ENCODE measurements at places on chromosomes 7 and 10.

DNA sequence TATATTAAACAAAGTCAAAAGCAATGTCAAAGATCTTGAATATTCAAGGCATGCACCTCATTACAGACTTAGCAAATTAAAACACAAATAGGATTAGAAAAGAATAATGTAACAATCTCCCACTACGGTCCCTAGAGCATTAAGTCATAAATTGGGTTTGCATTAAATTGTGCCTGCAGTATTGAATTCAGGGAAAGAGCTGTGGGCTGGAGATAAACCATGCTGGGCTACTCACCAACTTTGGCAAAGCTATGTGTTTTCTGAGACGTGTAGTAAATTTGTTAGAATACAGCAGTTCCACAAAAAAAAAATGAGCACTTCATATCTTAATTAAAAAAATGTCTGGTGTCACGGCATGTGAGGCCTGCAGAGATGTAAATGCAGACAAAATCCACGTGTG is 241.6 kb downstream of the SNX10 start:
- DNase-seq = no peak

DNA sequence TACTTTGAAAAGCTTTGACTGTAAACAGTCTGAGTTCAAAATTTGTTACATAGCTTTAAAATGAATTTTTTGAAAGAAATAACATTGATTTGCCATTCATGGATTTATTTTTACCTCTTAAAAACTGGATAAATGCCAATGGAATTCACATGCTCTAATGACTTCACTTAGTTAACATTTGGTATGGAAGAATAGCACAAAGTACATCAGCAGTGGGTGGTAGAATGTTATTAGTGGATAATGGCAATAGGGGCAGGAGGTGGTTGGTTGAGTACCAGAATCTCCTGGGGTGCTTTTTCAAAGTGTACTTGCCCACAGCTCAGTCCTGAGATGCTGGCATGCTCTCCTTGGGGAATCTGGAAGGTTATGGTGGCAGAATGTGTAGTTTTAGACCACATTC is 4.7 kb downstream of the PPP1R9A start:
- DNase-seq = no peak

DNA sequence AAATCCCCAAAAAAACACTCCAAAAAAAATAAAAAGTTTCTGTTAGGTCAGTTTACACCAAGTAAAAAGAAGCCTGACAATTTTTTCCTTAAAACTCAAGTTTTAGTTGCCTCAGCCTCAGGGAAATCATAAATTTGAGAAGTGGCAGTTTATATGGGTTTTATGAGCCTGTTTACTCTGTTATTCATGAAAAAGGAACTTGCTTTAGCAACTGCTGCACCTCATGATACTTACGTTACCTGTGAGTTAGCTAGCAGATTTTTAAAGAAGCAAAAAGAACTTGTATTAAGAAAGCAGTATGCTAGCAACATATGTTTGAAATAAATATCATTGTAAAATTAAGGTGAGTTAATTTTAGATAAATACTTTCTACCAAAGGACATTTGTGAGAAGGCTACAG is 1264.5 kb upstream of the PHF14 start:
- no peak for DNase-seq

- no peak for DNase-seq
Measured at GRCh38 chr7:156722043-156722826, 81.7 kb downstream of the RNF32 start.

DNA sequence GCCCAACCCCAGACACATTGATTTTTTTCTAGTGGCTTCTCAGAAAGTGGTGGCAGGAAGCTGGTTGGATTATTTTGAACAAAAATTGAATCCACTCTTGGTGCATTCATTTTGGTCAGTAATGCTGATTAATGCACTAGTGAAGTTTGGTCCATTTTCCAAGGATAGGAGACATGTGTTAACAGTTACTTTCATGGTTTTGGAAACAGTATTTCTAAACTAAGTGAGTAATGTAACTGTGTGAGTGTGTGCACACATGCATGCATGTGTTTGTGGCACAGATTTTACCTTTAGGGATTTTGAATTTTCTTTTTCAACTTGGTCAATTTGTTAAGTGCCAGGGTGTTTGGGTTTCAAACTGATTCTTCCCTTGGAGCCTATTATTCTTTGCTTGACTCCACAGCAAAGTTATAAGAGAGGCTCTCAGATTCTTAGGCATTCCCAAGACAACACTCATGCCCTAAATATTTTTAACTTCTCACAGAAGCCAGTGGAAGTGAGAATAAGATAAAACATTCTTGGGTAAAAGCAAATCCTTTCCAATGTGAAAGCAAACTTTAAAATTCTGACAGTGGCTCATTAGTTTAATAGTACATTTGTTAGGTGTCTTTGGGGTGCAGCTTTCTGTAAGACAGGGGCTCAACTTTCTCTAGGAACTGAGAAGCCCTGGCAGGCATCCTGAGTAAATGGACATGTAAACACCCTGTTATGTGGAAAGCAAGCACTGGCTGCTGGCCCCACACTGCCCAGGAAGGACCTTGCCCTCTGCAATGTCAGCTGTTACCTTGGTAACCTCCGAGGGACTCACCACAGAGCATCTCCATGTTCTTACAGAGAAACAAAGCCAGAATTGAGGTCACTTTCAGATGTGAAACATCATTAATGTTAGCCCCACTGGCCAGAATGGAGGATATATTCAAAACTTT is 68.4 kb downstream of the ASAH2B start:
- DNase-seq = no peak

GRCh38 chr7:117669818-117670217 is 190.0 kb downstream of the CFTR start:
- DNase-seq = no peak

- DNase-seq = no peak
Measured at GRCh38 chr10:11353006-11353896, 258.2 kb downstream of the USP6NL start.

DNA sequence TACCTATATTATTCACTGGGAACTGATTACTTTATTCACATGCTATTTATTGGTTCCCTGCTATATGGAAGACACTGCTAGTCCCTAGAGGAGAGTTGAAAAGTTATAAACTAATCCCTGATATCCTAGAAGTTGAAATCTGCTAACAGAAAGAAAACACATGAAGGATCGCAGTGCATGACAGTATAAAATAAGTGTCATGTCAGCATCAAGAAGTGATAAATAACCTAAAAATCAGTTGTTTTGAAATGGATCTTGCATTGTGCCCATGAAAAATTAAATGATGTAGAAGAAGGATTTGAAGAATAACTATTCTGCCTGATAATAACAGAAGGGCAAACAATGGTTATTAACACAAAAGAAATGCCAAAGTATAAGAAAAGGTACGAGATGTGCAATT is 293.3 kb upstream of the LRRN3 start:
- DNase-seq = no peak

GRCh38 chr7:94378356-94378755 is 16.3 kb upstream of the COL1A2 start:
- DNase-seq = no peak

- DNase-seq = no peak
Measured at GRCh38 chr10:2225609-2226008, 488.3 kb upstream of the ADARB2 start.

DNA sequence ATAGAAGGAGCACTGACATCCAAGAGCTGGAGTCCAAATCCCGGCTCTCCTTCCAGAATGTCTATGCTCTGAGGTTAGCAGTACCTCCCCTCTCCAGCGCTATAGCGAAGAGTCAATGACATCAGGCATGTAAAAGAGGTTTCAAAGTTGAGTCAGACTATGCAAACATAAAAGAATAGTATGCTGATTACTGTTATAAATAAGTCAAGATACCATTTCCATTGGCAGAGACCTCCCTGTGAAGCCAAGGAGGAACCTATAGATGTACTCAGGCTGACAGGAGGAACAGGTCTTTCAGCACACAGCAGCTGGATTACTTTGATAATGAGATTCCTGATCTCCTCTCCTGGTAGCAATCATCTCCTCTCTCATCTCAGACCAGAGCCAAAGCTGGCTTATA is 103.9 kb upstream of the EFCAB10 start:
- no peak for DNase-seq

DNA sequence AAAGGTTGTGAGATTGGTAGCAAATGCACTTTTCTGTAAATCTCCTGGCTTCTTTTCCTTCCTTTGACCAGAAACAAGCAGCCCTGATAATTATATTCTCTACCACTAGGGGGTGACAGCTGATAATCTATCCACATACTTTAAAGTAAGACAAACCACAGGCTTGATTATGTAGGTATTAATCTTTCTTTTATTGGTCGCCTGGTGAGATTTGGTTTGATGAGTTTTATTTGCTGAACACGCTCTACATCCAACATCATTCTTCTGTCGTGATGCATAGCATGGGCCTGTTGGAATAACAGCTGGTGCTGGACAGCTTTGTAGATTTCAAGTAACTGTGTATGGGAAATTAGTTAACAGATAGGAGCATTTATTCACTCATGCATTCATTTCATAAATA is 63.5 kb downstream of the ZNF365 start:
- peak; percentile 78 for DNase-seq

DNA sequence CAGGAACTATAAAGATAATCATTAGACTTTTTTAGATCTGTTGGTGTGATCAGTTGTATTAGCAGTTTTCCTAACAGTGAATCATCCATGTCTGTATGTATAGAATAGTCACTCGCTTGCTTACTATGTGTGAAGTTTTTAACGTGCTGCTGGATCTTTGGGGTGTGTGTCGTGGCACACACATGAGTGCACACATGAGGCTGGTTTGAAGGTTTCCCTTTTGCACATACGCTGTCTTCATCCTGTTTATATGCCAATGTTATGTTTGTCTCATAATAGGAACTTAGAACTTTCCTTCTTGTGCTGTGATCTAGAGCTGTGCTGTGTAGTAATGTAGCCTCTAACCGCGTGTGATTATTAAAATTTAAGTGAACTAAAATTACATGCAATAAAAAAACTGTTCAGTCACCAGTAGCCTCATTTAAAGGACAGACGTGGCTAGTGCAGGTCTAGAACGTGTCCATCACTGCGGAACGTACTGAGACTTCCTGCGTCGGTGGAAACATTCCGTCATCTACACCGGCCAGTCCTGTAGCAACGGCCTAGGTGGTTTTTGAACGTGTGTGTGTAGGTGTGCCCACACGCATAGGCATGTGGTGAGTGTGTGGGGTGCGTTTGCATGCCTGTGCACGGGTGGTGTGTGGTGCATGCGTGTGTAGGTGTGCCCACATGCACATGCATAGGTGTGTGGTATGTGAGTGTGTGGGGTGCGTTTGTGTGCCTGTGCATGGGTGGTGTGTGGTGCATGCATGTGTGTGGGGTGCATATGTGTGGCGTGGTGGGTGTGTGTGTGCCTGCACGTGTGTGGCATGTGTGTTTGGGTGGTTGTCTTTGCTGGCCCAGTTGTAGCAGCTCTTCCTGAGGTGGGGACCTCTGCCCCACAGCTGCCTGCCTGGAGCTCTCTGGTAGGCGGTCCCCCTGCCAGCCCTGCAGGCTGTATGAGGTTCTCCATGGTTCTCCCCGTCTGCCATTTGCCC is 56.6 kb downstream of the INPP5A start:
- DNase-seq = no peak

GRCh38 chr7:68176974-68177373 is 1180.3 kb downstream of the TYW1 start:
- peak; percentile 61 for DNase-seq

DNA sequence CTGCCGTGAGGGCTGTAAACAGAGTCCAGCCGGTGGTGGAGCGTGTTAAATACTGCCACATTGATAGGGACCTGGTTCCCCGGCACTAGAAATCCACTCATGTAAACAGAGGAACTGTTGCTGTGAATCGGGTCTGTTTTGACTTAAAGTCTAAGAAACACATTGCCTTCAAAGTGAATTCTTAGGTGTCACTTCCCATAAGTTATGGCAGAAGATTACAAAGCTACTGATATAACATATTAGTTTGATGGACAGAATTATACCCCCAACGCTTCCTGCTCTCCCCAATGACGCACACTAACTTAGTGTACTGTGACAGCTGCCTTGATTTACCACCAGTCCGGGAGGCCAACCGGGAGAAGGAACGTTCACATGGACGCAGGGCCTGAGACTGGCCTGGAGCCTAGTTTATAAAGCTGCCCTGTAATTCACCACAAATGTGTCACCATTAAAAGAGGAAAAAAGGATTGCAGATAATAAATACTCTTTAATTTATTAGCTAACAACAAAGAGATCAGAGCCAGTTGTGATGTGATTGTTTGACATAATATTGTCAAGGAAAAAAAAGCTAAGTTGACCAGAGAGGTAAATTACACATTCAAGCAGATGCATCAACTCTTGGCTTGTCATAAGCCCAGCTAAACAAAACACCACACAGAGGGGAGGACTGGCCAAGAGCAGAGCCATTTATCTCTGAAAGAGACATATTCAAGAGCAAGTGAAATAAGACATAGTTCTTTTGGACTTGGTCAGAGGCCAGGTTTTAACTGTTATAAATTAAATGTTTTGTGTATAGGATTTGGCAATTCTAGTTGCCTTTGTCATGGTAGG is 820.6 kb downstream of the LRMDA start:
- peak; percentile 97 for DNase-seq

DNA sequence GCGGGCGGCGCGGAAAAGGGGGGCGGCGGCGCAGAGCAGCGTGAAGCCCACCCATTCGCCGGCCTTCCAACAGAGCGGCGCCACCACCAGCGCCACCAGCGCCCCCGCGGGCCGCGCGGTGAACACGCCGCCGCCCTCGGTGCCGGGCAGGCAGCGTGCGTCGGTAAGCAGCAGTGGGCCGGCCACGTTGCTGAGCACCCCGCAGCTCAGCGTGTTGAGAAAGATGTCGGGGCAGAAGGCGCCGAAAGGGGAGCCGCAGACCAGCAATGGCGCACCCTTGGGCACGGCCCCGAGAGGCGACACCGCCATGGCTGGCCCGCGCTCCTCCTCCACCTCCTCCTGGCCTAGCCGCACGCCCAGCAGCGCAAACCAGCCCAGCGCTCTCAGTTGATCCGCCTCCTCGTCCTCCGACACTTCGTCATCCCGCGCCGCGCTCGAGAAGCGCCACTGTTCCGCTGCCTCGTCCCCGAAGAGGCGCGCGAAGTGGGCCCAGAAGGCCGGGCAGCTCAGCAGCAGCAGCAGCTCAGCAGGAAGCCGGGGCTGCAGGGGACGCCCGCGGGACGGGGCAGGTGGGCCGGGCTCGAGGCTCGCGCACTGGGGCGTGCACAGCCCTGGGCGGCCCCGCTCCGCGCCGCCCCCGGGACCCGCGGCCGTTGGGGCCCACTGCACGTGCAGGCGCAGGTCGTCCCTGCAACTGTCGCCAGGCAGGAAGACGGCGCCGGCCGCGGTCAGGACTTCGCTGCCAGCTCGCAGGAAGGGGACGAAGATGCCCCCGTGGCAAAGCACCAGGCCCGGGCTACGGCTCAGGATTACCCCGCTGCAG is 623 bp downstream of the TYSND1 start:
- DNase-seq = no peak

GRCh38 chr7:129919492-129919891 is 33.3 kb downstream of the UBE2H start:
- DNase-seq = no peak

GRCh38 chr7:4177001-4177400 is 505.1 kb upstream of the FOXK1 start:
- DNase-seq = no peak

DNA sequence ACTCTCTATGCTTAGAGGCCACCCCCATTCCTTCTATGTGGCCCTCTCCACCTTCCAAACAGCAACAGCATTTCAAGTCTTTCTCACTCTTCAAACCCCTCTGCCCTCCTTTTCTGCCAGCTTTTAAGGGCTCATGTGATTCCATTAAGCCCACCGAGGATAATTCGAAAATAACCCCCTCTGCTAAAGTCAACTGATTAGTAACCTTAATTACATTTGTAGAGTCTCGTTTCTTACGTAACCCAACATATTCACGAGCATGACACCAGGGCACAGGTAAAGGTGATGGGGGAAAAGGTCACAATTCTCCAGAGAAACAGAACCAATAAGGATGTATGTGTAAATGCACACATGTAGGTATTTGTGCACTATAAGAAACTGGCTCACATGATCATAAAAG is 6.7 kb upstream of the CHST15 start:
- DNase-seq = no peak

All from fibroblast of skin of left biceps (primary cell).